ENCODE measurements at places on chromosomes 6 and 20.
A peak's percentile ranks its signal among the peaks of the same experiment; 100 is the strongest.

DNA sequence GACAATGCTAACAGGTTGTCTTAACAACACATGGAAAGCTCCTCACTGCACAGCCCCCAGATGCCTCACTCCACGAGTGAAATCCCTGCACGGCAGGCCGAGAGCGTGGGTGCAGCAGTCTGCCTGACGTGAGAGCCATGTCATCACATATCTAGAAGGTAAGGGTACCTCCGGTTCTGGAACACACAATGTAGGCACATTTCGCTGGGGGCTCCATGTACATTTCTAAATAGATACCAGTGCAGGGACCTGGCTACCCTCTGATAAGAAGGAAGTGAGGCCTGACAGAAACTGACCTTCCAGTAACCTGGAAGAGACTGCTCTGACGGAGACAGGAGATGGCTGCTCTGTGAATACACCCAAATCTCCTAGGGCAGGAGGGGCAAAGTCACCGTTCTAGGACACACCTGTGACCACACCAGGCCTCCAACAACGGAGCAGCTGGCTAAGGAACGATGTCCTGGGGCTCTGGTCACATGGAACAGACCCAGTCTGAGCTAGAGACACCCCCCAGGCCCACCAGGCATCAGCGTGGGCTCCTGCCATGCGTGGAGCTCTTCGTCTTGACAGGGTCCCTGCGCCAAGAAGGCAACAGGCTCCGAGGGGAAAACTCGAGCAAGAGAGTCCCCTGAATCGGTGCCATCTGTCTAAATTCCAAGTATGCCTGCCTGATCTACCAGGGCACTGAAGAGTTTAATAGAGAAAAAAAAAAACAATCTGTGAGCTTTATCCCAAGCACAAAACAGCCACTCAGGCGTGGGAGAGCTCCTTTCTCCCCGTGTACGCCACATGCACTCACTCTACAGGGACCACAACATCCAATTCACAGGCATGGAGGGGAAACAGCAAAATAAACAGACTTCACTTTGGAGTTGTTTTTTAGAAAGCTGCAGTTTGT lies 27.5 kb downstream of the RNASET2 start:
- DNase-seq: no peak

- DNase-seq: peak; percentile 35
These were observed 8.2 kb downstream of the GCNT2 start for GRCh38 chr6:10529231-10529801.

- no peak for DNase-seq
These were observed 233.9 kb upstream of the ZNF217 start for GRCh38 chr20:53827292-53828087.

DNA sequence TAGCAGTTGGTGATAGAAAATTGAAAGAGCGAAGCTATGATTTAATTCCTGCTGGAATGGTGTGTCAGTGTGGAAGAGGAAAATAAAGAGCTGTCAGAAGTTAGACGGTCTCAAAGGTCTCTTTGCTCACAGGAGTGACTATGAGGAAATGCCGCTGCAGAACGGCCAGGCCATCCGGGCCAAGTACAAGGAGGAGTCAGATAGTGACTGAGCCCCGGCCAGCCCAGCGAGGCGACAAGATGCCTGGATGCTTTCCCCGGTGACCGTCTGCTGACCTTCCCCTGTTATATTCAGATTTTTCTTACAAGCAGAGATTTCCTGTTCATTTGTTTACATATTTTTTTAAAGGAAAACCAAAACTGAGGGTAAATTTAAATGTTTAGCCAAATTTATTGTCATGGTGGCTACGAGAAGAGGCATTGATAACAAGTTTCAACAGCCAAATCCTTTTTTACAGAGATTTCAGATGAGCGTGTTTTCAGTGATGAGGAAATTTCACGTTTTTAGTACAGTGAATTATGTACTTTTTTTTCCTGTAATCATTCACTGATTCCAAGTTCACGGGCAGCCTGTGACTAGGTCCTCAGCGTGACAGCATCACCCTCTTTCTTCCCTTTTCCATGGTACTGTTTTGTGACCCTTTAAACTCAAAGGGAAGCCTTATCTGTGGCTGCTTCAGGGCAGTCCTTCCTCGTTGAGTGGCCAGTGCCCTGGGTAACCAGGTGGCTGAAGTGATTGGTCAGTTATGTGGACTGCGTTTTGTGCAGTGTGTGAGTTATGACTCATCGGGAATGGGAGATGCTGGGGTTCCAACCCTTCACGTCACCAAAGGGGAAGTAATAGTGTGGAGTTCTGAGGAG lies 12.6 kb downstream of the DYNLT1 start:
- DNase-seq: peak; percentile 96

DNA sequence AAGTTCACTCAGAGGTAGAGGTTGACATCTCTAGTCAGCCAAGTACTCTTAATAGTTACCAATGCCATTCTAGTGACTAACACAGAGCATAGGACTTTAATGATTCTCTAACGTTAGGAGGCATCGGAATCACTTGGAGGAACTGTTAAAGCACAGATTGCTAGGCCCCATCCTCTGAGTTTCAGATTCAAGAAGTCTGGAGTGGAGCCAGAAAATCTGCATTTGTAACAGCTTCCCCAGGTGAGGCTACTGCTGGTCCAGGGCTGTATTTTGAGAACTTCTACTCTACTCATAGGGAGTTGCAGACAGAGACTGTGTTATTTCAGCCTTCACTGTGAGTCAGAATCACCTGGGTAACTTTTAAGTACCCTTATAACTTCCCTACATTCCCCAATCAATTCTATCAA lies 5.7 kb downstream of the LMBRD1 start:
- DNase-seq: no peak

- no peak for DNase-seq
These were observed 157.9 kb upstream of the PDE10A start for GRCh38 chr6:165820934-165821333.

GRCh38 chr6:43367245-43367984 lies 2.0 kb downstream of the ZNF318 start:
- DNase-seq: no peak

DNA sequence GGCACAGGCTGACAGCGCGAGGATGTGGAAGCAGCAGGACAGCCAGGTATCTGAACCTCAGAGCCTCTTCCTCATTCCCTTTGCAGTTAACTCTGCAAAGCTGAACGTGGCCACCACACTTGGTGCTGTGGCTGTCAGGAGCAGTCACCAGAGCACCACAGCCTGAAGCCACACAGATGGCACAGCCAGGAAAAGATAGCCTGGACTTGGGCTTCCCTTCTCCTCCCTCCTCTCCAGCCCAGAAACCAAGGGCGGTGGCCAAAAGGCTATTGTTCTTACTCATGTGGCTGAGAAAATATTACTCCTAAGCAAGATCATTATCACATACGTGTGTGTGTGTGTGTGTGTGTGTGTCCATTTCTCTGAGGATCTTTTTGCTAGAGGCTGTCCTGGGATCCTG lies 39.8 kb downstream of the CD164 start:
- no peak for DNase-seq

GRCh38 chr6:170489836-170490235 lies 63.3 kb downstream of the PSMB1 start:
- DNase-seq: no peak

DNA sequence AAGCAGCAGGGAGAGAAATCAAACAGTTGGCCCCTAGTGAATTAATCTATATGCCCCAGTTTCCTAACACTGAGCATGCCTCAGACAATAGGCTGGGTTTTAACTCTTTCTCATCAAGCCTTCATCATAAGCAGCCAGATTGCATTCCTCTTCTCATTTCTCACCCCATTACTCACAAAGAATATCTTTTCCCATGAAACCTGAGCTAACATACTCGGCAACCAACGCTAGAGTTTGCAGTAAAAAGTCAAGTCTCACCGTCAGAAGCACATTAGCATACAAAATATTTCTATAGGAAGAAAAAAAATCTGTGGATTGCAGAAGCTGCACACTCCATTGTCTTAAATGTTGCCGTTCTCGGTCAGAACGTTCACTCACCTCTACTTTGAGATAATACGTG lies 429.9 kb upstream of the ARID1B start:
- DNase-seq: no peak

DNA sequence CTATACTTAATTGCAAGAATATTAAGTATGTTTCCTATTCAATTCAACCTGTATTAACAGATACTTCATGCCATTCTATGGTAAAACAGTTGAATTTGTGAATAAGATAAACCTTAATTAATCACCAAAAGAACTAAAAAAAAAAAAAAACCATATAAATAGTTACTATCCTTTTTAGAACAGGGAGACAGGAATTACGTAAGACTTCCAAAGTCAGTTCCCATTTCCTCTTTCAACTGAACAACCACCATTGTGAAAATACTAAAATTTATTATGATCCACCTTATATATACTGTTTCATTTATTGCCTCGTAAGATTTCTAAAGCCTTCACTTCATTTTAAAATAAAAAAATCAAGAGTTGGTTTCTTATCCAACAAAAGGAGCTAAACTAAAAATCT lies 9.4 kb downstream of the CCNC start:
- no peak for DNase-seq

DNA sequence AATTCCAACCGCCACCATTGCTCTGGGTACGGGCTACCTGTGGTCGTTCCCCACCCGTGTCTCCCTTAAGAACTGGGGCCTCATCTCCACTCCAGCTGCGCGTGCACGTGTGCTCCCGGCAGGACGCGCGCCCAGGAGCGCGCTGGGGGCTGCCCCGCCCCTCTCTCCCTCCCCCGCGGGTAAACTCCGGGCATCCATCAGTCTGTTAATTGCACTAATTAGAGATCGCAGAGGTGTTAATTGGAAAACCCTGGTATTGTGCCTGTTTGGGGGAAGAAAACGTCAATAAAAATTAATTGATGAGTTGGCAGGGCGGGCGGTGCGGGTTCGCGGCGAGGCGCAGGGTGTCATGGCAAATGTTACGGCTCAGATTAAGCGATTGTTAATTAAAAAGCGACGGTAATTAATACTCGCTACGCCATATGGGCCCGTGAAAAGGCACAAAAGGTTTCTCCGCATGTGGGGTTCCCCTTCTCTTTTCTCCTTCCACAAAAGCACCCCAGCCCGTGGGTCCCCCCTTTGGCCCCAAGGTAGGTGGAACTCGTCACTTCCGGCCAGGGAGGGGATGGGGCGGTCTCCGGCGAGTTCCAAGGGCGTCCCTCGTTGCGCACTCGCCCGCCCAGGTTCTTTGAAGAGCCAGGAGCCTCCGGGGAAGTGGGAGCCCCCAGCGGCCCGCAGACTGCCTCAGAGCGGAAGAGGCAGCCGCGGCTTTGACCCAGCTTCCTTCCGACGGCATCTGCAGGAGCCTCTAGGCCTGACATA lies 14.4 kb downstream of the FOXP4 start:
- DNase-seq: no peak

DNA sequence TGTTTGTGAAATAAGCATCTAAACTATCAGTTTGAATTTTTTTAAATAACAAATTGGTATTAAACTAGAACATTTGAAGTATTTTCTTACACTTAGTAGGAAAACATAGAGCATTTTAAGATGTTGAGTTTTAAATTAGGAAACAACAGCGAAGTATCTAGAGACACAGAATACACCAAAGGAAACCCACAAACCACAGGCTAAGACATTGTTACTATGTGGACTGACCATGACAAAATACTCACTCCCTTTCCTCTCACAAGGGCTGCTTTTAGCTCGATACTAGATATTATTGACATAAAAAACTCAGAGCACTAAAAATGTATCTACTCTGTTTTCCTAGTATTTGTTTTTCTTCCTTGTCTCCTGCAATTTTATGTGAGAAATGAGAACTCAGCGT lies 266.0 kb upstream of the CITED2 start:
- DNase-seq: peak; percentile 18

DNA sequence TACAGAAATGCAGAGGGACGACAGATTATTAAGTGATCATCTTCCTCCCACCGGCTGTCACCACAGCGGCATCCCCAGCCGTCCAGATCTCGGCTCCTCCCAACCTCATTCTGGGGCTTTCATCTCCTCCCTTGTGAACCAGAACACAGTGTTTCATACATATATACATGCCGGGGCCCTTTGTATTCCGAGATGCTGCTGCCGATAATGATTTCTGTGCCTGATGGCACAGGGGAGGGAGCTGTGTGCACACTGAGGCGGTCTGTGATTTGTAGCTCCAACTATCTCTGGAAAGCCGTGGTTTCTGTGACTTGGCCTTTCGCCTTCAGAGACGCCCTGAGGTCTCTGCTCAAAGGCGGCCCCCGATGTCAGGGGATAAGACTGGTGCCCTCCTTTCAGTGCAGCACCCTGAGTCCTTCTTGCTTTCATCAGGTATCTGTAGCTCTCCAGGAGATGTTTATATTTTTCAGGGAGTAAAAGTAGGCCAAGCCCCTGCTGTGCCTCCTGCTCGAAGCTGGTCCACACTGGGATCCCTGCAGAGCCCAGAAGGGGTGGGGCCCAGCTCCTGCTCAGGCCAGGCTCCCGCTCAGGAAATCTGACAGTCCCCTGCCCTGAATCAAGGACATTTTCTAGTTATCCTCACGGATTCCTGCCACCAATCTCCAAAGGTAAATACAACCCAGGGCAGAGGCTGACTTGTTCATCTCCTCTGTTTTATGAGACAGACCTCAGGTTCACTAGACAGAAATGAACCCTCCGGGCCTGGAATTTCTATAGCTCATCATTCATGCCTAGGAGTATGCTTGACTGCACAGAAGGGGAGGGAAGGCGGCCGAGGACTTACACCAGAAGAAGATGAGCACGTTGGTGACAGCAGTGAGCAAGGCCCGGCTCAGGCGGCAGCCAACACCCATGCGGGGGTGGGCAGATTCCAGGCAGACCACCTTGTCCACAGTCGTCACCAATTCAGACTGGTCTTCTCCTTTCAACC lies 11.2 kb downstream of the LEMD2 start:
- no peak for DNase-seq

DNA sequence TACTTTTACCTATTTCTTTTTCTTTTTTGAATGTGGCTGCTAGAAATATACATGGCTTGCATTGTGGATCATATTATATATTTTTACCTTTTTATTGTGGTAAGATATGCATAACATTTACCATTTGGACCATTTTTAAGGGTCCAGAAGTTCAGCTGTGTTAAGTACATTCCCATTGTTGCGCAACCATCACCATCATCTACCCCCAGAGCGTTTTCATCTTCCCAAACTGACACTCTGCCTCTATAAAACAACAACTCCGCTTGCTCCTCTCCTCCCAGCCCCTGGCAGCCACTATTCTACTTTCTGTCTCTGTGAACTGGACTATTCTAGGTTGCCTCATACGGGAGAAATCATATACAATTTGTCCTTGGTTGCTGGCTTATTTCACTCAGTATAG lies 28.2 kb upstream of the CCN5 start:
- no peak for DNase-seq

- no peak for DNase-seq
These were observed 369.4 kb downstream of the TAF4 start for GRCh38 chr20:61696181-61696735.

GRCh38 chr20:37053230-37053950 lies 42.4 kb downstream of the RBL1 start:
- peak; percentile 31 for DNase-seq

All from brain microvascular endothelial cell (primary cell).